AG09319 (cell line): ENCODE measurements at places on chromosomes 2 and 18.

GRCh38 chr18:40624959-40625358 lies 1330.1 kb upstream of the PIK3C3 start:
- no peak for DNase-seq

DNA sequence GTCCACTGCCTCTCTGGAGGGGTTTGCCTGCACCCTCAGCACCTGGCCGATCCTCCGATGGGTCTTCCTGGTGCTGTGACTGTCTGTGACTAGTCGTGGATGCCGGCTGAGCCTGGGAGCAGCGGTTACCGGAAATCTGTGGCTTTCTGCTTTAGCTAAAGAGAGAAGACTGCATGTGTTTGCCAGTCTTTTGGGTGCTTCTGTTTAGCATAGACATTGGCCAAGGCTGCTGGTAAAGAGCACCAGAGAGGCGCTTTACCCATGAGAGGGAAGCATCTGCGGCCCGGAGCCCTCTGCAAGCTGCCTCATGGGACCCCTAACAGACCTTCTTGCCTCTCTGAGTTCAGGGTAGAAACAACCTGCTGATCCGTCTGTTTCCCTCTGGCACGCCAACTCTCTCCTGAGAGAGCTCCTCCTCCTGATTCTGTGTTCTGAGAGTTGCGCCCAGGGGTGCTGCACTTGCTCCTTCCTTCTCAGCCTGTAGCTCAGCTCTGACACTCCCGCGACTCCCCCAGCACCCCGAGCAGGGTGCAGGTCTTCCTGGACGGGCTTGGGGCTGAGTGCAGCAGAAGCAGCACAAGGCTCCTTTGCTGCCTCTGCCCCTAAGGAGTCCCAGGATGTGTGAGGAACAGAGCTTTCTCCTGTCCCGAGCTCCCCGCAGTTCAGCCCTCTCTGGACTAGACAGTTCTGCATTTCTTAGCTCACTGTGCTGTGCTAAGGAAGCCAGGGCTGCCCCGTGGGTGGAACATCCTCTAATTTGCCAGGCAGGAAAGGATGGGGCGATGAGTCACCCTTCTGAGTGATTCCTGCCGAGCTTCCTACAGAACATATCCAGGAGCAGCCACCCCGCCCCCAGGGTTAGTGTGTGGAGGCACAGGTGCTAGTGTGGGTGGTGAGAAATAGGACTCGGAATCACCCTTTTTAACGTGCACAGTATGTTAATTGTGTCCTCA lies 203.2 kb downstream of the SH3RF3 start:
- DNase-seq = no peak

DNA sequence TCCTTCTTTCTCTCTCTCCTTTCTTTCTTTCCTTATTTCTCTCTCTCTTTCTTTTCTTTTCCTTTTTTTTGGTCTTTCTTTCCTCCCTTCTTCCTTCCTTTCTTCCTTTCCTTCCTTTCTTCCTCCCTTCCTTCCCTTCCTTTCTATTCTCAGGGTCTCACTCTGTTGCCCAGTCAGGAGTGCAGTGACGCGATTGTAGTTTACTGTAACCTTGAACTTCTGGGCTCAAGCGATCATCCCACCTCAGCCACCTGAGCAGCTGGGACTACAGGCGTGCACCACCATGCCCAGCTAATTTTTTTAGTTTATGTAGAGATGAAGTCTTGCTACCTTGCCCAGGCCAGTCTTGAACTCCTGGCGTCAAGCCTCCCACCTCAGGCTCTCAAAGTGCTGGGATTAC lies 83.8 kb upstream of the PPM1B start:
- no peak for DNase-seq

GRCh38 chr2:213119061-213119809 lies 32.2 kb downstream of the IKZF2 start:
- DNase-seq = no peak

- DNase-seq = no peak
These were observed 447.5 kb downstream of the BCL11A start for GRCh38 chr2:60105906-60106305.

GRCh38 chr2:20213651-20214565 lies 11.0 kb downstream of the SDC1 start:
- DNase-seq = no peak

DNA sequence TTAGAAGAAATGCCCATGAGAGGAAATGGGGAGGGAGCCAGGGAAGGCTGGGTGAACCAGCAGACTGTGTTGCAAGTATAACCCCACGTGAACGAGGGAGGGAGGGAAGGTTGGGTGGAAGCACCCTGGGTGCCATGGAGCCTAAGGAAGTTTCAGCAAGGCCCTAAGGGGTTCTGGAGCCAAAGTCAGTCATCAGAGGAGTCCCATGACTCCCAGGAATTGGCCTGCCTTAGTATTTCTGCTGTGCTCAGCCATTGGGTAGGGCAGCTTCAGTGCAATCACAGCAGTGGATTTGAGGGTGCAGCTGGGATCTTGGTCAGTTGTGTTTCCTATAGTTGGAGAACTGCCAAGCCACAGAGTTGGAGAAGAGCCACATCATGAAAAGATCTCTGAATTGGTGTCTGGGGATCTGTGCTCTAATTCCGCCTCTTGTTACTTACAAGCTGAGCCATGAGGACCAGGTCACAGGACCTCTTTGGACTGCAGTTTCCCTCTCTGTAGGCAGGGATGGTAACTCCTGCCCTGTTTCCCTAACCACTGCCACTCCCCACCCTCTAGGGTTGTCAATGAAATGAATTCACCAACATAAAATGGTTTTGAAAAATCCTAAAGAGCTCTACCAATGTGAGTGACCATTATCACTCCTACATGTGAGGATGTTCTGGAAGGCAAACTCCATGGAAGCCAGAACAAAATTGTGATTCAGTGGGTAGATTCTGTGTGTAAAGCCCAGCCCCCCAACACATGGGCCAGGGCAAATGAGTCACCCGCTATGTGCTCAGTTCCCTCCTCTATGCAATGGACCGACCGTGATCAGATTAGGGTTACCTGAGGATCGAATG lies 108.9 kb downstream of the CLIP4 start:
- DNase-seq = no peak

GRCh38 chr2:45729753-45730512 lies 78.5 kb downstream of the PRKCE start:
- no peak for DNase-seq

- no peak for DNase-seq
These were observed 87.1 kb upstream of the KCTD1 start for GRCh38 chr18:26635466-26635865.

DNA sequence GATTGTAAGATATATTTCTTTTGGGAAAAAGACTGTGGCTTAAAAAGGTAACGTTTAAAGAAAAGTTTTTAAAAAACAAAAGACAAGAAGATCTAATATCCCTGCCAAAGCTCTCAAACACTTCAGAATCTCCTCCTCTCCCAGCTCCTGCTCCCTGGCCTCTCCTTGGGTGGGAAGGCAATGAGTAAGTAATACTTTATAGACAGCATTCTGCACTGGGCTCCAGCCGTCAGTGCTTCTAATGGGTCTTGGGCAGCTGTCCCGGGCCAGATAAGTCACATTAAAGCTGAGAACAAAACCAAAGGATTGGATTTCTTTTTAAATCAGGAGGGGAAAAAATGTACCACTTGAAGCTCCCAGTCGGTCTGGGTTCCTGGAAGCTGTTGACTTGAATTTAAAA lies 133.7 kb downstream of the ALPK2 start:
- DNase-seq = no peak

DNA sequence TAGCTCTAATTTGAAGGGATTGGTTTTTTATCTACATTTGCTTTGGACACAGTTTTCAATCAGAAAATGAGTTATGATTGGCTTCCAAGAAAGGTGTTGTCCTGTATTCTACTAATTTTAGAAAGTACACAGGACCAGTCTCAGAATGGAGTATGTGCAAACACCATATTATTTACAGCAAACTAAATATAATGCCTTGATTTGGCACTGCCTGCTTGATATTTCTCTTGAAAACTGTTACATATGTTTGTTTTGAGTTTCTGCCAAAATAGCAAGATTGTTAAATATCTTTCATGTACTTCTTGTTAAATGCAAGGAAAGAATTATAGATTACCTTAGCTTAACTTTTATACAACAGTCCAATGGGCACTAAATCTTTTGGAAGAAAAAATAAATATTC lies 694.9 kb downstream of the KCNJ3 start:
- DNase-seq = no peak

- no peak for DNase-seq
These were observed 30.4 kb upstream of the TNS1 start for GRCh38 chr2:218033208-218033589.

GRCh38 chr2:105592288-105592687 lies 152.4 kb upstream of the NCK2 start:
- no peak for DNase-seq

DNA sequence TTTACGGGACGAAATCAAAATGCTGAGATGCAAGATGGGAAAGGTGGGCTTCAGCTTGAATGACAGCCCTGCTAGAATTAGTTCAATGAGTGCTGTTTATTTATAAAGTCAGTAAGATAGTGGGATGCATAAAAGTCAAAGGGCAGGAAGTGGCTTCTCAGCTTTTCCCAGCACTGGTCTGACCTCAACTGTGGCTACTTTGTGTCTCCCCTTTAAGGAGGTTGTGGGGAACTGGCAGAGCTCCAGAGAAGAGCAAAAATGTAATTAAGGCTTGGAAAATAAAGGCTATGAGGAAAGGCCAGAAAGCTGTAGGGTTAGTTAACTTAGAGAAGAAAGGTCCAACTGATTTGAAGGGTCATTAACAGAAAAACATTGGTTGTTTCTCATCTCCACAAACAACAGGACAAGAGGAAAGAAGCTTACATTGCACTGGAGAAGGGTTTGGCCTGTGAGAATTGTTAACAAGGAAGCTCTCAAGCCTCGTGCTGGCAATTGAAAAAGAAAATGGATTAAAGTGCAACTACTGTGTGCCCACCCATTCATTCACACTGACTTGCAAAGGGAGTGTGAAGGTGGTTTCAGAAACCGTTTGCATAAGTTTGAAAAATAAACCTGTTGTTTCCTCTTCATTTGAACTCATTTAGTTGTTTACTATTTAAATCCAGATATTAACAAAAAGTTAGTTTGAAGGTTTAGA lies 68.8 kb upstream of the CD28 start:
- DNase-seq = no peak

DNA sequence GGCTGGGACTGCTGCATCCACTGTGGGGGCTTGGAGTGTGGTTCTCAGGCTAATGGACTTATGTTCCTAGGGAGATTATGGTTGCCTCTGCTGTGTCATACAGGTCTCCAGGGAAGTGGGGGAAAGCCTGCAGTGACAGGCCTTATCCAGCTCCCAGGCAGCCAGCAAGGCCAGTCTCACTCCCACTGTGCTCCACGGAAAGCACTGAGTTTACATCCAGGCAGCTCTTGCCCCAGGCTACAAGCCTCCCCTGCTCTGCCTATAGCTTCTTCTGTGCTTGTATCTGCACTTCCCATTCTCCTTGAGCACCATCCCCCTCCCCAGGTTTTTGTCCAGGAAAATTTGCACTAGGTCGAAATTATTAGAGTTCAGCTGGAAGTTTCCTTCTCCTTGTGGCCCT lies 231.9 kb downstream of the ZRANB3 start:
- no peak for DNase-seq

GRCh38 chr2:176692533-176692932 lies 423.3 kb downstream of the MTX2 start:
- no peak for DNase-seq

DNA sequence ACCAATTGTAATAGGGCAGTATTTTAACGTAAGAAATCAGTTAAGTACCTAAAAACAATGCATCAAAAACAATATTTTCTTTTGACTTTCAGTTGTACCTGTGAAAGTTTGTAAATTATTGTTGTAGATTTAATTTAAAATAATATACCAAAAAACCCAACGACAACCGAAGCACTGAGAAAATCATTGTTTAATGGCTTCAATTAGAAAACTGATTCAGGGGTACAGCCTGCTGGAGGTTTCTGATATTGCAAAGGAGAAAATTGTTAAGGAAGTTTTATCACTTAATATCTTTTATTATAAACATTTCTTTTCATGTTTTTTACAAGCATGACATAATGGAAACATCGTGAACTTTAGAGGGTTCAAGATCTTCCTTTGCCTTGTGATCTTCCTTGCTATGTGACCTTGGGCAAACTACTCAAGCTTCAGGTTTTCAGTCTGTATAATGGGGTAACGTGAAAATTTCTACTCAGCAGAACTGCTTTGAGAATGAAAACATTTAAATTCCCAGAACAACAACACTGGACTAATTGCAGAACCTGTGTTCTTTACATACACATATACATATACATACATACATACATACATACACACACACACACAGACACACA lies 76.3 kb upstream of the GLS start:
- no peak for DNase-seq

DNA sequence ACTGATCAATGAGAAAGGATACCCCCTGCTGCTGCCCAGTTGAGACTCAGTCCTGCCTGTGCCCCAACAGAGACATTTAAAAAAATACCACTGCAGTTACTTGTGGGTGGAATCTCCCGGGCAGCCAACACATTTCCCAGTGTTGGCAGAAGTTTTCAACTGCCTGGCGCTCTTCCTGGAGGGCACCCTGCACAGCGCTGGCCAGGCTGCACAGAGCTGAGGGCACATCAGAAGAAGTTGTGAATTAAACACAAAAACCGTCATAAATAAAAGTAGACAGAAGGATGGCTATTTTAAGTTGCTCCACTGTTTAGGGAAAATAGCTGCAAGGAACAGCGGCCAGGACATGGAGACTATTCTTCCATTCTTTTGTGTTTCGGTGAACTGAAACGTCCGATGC lies 110.2 kb upstream of the THOC1 start:
- no peak for DNase-seq

DNA sequence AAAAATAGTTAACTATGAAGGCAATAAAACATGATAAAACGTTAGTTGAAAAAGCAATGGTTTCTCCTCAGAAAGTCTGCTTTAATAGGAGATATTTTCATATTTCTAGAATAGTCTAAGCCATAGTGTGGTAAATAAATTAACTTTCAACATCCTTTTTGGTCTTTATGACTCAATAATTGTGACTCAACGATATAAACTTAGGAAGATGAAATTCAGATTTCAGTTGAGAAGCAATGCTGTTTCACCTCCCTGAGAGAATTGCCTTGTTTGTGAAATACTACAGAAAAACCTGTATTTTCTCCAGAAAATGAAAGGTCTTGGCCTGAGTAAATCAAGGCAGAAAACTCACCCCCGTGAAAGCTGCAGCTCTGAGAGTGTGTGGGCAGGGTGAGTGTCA lies 166.9 kb downstream of the ETAA1 start:
- DNase-seq = no peak

- DNase-seq = no peak
These were observed 1.3 kb upstream of the ACKR3 start for GRCh38 chr2:236568068-236568921.

DNA sequence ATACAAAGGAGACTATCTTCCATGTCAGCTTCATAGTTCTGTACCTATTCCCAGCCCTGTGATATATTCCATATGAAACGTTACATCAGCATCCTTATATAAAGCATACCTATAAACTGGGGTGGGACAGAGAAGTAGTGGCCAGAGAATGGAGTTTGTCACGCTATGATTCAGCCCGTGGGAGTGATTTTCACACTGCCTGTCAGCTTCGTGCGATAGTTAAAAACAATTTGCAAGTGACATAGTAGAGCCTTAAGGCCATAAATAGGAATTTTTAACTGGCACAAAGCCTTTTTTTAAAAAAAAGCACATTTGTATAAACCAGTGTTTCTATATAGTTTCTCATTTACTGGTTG lies 30.2 kb downstream of the PKP4 start:
- DNase-seq = no peak
